ENCODE measurements at places on chromosomes 6 and 20.

GRCh38 chr6:93394471-93394870 is 24.9 kb downstream of the EPHA7 start:
- no peak for DNase-seq

- no peak for DNase-seq
Observed at GRCh38 chr6:79874531-79875134, 72.7 kb downstream of the ELOVL4 start.

DNA sequence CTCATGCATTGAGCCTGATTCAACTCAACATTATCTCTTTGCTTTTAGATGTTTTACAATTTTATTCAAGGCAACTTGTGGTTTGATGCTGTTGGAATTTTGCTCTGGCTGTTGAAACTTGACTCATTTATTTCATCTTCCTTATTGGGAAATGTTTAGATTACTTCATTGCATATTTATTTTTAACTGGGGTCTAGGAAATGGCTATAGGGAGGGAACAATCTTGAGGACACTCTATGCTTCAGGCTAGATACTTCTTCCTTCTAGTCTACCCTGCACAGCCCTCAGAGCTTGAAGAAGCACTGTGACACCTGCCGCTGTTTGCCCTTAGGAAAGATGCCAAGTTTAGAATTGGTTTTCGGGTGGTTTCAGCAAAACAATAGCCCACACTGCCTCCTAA is 183.4 kb downstream of the ADGRG6 start:
- no peak for DNase-seq

DNA sequence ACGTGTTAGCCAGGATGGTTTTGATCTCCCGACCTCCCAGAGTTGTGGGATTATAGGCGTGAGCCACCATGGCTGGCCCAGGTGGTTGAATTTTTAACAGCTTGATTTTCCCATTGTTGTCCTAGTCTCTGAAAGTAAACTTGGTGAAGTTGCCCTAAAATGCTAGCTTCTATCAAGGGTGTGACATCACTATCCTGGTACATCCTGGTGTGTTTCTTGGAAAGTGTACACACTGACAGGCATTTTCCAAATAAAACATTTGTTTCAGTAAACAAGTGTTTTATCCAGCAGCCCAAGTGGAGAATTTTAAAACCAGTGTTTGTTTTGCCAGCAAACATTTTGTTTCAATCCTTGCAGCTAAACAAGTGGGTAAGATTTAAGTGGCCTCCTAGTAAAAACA is 40.5 kb upstream of the RREB1 start:
- no peak for DNase-seq

DNA sequence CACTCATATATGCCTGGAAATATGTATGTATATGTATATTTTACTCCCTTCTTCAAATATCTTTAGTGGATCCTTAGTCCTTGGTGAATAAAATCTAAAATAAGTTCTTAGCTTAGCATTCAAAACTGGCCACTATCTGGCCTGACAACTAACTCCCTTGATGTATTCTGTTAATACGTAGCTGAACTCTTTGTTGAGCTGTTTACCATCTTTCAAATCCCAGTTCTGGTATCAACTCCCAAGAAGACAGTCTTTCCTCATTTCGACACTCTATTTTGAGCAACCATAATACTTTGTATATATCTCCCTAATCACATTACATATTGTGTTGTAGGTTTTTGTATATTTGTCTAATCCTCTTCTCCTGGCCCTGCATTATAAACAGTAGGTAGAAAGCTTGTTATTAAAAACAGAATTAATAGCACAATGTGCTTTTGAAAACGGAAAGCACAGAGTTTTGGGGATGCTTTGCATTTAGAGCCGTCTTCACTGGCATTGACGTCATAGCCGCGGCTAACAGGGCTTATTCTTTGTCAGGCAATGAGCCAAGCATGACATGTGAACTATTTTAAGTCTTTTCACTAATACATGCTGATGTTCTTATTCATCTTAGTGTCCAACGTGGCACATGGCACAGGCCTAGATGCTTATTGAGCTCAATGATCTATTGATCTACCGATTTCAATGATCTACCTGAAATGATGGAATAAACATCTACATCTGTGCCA is 47.2 kb upstream of the CCN2 start:
- no peak for DNase-seq

DNA sequence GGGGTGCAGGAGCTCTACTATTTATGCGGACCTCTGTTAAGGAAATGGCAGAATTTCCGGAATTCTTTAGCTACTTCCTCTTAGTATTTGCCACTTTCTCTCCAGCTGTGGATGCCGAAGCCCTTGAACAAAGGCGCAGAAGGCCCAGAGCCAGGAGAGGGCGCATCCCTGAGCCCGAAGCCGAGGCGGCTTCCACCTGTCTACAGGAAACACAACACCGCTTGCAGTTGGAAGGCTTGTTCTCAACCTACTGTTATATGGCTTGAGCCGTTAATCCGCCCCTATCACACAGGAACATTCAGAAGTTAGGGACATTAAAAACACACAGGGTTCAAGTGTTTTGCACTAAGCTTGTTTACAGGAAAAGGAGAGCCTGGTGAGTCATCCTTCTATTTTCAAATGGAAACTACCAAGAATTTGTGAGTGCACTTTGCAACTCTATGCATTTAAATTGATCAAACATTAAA is 417.1 kb downstream of the BCKDHB start:
- no peak for DNase-seq

GRCh38 chr6:1365686-1366085 is 23.7 kb upstream of the FOXF2 start:
- no peak for DNase-seq

GRCh38 chr6:64224819-64225218 is 589.2 kb downstream of the PHF3 start:
- DNase-seq = peak; percentile 42

DNA sequence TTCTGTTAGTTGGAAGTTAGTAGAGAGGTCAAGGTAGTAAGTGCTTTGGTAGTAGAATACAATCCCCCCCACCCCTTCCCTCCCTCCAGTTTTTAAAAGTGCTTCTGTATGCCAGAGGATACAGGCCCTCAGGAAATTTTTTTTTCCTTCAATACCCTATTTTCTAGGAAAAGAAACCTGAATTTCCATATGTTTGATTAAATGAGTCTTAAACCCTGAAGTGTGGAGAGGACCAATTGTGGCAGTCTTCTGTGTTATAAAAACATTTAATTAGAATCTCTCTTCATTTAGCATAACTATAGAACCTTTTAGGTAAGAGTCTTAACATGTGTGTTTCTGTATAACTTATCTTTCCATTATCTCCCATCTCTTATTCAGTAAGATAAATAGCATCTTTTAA is 59.5 kb downstream of the ZNF292 start:
- no peak for DNase-seq

- peak; percentile 23 for DNase-seq
Observed at GRCh38 chr6:53347921-53348370, 804 bp downstream of the ELOVL5 start.

GRCh38 chr20:19404826-19405225 is 192.4 kb downstream of the SLC24A3 start:
- DNase-seq = no peak

DNA sequence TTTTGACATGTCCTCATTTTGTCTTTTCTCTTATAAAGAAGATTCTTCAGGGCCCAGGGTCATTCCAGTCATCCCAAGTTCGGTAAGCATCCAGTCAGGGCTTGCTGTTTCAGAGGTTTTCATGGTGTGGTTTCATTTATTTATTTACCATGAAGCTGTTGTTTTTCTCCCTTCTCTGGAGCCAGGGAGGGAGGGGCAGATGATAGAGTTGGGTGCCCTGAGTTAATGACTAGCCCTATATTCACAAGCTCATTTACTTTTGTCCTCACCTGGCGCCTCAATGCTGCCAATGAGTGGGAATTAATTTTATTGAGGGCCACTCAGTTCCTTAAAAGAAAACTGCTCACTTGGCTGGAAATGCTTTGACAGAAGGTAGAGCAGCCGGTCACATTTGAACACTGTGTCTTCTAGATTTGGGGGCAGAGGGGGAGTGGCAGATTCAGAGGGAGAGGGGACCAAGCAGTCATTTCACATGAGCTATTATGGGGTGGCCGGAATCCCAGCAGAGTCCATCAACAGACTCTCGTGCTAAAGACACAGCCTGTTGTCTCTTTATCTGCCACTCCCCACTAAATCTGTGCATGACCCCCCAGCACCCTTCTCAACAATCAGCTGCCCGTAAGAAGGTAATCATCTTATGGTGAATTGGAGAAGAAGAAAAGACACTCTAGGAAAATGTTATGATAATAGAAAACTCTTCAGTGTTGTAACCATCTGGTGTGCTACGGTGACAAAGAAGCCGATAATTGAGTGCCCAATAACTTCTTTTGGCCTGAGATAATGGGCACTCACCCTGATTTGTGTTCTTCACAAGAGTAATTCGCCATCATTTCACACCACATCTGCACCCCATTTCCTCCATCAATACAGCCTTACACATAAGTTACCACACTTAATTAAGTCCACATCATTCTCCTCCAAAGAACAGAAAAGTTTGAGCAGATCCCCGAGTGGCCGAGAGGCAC is 573.5 kb upstream of the JAG1 start:
- DNase-seq = peak; percentile 99

DNA sequence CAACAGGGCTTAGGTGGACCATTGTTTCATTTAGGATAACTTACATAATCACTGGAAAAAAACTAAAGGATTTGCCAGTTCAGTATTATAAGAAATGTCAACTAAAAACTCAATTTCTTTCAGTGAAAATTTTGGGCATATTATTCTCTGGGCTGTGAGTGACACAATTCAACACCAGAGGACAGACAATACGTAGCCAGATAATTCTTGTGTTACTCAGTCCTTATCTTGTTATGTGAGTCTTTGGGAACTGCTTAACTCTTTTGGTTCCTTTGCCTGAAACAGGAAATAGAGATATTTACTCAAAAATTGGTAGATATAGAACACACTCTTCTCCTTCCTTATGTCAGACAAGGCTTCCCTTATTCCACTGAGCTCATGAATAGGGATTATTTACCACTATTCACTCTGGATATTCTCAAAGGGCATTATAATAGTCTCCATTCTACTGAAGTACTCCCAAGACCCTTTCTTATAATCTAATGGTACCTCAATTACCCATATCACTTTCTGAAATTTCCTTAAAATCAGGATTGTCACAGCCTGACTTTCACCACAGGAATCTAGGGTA is 4.9 kb upstream of the BEND6 start:
- no peak for DNase-seq

DNA sequence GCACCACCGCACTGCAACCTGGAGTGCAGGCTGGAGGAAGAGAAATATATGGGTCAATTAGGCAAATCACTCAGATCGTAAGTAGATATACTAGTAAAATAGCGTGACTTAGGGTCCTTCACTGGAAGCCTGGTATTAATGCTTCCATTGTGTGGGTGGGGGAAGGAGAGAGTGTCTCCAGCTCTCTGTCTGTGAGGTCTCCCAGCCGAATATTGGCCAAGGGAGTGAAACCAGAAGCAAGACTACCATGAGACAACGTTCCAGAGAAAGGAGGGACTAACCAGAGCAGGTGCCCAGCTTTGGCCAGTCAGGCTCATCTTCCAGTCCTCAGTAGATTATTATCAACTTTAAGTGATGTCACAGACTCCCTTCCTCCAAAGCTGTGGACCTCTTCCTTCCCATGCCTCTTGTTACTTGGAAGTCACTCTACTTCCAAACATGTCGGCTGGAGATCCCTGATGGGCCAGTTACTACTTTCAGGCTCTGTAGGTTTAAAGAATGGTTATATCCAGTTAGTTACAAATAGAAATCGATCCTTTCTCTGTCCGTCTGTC is 28.8 kb downstream of the MTHFD1L start:
- no peak for DNase-seq

DNA sequence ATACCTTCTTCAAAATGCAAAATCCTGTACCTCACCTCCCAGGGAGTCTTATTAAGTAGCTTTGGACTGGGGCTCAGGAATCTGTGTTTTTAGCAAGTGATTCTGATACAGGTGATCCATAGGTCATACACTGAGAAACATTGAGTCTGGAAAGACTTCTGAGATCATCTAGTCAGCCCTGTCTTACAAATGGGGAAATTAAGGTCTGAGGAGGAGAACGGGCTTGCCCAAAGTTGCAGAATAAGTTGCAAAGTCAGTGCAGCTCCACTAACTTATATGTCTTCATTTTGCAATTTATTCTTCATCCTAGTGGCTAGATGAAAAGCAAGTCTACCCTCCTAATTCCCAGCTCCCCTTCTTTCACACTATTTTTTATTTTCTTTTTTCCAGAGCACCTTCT is 28.9 kb downstream of the KCNS1 start:
- DNase-seq = no peak

DNA sequence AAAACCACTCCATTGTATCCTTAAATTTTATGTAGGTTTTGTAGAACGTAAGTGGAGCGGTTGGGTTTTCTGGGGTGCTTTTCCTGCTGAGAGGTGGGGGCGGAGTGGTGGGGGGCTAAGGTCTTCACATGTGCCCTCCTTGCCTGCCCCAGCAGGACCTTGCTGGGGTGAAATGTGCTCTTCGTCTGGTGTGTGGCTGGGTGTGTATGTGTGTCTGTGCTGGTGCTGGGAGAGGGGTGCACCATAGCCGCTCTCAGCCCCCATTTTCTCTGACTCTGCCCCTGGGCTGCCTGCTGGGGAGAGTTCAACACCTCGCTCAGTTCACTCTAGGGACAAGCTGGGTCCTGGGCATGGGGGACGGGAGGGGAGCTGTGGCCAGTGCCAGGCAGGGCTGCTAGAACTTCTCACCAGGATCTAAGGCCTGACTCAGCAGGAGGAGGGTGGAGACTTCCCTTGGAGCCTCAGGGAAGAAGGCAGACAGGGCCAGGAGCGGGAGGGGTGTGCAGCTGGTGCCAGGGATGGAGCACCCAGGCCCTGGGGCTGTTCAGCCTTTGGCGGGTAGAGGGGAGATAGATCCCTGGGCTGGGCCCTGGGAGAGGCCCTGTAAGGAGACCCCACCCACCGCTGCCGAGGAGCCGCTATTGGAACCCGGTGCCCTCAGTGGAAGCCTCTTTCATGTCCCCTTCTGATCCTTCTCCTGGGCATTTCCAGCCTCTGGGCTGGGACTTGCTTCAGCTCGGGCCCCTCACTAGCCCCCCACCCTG is 4.8 kb downstream of the SOX18 start:
- no peak for DNase-seq

DNA sequence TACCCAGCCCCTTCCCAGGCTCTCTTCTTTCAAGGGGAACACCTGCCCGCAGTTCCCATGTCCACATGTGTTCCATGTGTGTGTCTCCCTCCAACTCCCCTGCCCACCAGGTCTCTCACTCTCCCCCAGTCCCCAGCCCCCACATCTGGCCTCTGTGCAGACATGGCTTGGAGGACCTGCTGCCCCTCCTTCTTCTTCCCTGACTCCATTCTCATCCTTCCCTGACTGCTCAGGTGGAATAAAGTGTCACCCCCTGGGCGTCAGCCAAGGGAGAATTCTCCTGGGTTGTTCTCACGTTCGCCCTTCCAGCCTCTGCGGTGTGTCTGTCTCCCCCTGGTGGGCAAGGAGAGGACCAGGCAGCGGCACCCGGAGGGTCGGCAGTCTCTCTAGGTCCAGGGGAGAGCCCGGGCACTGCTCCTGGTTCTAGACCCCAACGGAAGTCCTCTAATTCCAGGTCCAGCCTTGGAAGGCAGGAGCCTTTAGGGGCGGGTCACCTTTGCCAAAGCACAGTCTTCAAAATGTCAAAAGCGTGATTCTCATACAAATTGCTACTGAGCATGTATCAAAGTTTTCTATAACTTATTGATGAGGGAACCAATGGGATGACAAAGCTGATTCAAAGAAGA is 50.5 kb downstream of the EBF4 start:
- DNase-seq = no peak

All from NCI-H524 treated with DMSO at 0.1 percent for 48 hours (cell line).